ENCODE measurements at places on chromosomes 12 and 14.

GRCh38 chr12:10607885-10608458 lies 5.4 kb downstream of the MAGOHB start:
- DNase-seq = no peak

DNA sequence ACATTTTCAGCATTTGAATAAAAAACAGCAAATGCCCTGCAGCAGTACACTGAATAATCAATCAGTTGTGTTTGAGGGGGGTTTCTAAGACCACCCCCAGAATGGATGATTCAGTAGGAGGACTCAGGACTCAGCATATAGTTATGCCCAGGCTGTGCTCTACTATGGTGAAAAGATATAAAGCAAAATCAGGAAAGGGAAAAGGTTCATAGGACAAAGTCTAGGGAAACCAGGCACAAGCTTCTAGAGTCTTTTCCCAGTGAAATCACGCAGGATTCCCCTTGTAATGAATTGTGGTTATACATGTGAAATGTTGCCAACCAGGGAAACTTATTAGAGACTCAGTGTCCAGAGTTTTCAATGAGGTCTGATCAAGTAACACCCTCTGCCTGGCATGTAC lies 25.0 kb upstream of the SLC17A8 start:
- no peak for DNase-seq

DNA sequence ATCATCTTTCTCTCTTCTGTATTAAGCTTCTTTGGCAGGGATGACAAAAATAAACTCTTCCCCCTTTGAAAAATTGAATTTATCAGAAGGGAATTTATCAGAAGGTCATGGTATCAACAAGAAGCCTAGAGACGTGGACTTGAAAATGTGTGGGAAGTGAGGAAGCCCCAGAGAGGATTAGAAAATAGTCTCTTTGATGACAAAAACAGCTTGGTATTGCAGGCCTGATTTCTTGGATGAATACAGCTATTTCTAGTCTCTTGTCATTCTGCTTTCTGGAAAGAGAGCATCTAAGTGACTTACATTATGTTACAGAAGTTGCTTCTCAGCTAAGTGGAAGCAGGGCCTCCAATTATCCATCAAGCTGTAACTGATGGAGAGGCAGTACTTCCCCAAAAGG lies 111.1 kb downstream of the KITLG start:
- DNase-seq = no peak

DNA sequence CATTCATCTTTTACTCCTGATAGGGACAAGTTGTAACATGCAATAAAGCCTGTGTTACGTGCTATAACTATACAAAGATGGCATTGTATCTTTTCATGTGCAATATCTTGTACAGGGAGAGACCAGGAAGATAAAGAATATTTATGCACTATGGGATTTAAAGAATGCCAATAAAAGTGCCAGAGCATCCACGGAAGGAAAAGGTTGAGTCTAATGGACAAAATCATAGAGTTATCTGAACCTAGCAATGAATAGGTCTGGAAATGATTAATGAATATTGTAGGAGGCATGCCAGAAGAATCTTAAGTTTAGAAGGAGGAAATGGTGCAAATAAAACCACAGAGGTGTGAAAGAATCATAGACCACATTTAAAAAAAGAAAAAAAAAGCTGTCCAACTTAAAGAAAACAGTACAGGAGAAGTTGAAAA lies 263.9 kb downstream of the KCNC2 start:
- DNase-seq = peak; percentile 3

- peak; percentile 35 for DNase-seq
These were observed 42.1 kb upstream of the RNASE3 start for GRCh38 chr14:20848955-20849570.

DNA sequence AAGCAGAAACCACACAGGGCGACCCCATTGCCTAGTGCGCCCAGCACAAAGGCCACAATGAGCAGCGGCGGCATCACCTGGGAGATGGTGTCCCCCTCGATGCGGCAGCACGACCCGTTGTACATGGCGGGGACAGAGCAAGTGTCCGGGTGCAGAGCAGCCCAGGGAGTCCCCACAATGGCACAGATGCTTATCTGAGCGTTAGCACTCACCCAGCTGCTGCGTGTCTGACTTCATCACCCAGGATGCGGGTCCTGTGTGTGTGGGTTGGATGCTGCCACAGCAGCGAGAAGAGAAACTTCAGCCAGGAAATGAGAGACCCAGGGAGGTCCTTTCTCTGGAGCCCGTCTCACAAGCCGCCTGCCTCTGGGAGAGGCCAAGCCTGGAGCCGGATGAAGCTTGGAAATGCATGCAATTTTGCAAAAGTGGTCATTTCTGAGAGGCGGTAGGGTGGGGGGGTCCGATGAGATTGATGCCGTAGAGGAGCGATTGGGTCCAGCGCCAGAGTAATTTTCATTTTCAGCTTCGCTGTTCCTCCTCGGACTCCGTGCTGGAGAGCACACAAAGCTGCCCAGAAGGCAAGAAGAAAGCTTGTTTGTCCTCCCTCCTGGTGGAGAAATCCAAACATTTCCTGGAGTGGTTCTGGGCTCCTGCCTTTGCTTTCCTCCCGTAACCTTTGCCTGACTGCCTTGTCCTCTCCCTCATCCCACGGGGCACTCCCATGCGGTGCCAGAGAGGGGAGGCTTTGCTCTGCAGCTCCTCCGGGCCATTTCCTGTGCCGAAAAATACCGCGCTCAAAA lies at the start of gene HCAR1:
HCAR1 (minus strand) TSS at position 630 of the 800 bp plus-strand sequence; CDS start at position 125, 505 bp downstream.
- DNase-seq = no peak

All from lung (tissue), 17 donors.